ENCODE measurements at places on chromosomes 4 and X.

DNA sequence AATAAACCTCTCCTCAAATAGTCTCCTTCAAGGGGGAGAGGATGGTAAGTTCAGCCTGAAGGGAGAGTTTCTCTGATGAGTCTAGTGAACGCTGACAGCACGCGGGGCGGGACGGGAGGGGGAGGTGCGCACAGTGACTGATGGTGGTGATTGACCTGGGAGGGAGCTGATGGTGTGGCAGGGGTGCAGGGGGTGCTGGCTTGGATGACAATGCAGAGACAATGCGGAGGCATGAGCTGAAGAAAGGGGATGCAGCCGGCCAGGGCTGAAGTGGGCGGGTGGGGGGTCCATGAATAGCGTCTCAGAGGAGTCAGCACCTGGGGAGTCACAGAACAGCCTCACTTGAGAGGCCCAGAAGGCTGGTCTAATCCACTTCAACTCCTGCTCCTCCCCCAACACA, 142.5 kb upstream of the PJA1 start:
- no peak for DNase-seq

DNA sequence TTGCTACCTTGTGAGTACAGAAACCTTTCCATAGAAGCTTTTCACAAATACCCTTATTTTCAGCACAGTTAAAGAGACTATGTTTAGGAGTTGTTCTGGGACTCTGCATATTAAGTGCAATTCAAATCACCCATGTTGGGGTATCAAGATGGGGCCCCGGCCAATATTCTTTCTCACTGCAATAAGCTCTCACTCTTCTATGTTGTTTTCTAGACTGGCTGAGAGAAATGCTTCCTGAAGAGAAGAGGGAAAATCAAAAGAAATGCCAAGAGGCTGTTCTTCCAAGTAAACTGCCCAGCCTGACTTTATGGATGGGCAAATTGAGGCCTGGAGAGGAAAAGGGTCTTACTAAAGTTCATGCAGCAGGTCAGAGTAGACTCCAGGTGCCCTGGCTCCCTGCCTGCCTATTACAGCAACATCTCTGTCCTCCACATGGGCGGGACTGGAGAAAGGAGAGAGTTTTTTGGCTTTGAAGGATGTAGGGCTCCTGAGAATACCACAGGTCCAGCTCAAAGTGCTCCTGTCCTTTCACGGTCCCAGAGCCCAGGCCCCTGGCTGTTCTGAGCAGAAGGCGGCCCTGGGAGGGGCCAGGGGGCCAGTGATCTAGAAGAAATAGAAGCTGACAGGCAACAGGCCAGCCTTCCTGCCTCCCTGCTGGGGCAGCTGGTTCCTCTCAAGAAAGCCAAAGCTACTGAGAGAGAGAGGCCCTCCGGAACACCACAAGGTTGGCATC, 745 bp upstream of the IQSEC2 start:
- DNase-seq, result no peak

DNA sequence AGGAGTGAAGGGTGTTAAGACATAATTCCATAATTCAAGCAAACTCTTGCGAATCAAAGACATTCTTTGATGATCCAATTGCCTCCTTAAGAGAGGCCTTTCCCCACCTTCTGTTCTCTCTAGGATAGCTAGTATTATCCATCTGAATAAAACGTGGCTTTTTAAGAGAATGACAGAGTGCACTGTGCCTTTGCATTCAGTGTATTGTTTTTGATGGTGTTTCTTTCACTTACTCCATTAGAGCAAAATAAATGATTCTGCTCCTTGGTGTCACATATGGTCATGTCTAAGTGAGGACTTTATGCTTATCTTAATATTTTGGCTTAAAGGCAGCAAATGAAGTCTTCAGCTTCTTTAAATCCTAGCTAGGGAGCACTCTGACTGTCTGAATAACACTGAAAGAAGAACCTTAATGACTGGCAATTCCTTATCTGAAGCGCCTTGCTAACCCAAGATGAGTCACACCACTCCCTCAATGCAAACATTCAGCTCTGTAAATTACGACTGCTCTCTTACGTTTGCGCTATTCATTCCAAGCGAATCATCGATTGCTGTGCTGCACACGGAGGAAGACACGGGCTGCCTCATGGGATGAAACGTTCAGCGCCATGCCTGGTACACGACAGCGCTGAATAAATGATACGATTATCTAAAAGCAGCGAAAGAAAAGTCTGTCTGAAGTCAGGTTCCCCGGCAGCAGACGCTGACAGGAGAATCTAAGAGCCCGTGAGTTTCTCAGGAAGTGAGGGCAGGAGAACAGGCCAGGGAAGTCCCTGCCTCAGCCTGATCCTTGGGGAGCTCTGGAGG, 35.1 kb upstream of the GEMIN8 start:
- DNase-seq, result peak; percentile 82

- DNase-seq, result peak; percentile 19
Measured at GRCh38 chr4:55554453-55555030, 7.8 kb upstream of the CLOCK start.

DNA sequence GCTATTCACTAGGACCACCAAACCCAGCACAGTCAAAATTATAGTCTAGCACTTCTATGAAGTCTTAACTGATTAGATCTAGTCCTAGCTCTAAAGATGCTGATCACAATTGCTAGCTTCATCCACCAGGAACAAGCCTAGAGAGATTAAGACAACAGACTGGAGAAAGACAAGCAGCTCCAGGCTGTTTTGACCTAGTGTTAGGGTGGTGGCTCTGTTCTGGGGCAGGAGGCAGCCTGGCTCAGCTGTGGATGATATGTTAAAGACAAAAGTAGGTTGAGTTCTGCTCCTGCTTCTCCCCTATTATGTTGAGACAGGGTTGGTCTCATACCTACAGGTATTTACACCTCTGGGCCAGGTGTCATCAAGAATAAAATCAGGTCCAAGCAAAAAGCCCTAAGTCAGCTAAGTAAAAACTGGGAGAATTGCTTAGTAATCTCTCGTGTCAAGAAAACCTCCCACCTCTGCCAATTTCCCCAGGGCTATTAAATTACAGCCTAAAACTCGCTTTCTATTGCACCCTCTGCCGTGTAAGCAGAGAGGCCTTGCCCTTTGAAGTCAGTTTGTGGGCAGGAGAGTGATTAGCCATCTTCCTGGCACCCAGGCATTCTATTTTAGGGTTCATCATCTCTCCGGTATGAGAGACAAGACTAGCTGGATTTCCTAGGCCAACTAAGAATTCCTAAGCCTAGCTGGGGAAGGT, 39.9 kb downstream of the RAB40AL start:
- DNase-seq, result peak; percentile 17

- no peak for DNase-seq
Measured at GRCh38 chrX:68717196-68717595, 69.7 kb downstream of the STARD8 start.

DNA sequence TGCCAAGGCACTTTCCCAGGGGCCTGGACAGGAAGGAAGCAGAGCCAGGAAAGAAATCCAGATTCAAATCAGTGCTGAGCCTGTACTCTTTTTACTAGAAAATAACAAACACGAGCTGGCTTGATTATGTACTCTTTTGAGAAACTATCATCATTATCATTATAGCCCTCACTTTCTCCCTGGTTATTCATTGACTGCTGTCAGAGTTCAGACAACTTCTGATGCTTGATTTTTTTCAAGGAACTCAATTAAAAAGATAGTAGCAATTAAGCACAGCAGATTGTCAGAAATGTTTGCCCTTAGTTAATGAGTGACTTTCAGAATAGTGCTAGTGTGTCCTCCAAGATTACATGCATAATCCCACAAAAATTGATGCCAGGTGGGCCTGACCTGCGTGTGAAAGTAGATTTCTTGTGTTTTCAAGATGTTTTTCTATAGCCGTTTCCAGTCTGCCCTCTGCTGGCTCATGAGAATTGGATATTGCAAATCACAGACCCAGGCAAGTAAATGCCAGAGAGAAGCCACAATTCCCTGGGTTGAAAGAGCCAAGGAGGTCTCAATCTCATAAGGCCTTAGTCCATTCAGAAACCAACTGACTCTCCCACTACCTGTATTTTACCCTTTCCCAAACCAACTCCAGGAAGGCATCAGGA, 14.3 kb upstream of the PNPLA4 start:
- DNase-seq, result peak; percentile 2

- DNase-seq, result no peak
Measured at GRCh38 chr4:80615099-80615498, 279.6 kb downstream of the CFAP299 start.

DNA sequence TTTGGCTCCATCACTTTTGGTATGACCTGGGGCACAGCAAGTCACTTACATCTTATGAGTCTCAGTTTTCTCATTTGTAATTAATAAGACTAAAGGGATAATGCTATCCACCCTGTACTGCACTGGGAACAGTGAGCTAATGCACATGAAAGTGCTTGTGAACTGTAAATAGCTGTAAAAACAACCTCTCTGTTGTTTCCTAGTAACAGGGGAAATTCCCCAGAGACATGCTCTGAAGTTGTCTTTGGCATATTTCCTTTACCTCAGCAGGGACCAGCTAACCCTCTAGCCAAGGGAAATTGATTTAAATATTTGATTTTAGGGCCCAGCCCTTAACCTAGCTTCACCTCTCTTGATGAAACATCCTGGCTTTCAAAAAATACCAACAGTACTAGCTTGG, 6.1 kb upstream of the CYSLTR1 start:
- no peak for DNase-seq

DNA sequence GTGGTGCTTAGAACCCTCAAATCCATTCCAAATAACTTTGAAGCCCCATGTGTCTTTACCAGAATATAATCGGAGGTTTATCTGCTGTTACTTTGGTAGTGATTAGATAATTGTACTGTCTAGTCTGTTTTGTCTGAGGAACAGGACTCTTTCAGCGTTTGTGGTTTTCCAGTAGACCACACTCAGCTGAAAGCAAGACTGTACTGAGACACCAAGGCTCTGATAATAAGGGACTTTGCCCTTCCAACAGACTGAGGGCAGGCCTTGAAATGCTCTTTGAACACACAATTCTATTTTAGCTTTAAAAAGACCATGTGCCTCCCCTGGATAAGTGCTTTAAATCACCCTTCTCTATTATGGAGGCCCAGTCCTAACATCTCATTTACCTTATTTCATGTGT, 76.1 kb downstream of the KLHL8 start:
- no peak for DNase-seq

- DNase-seq, result no peak
Measured at GRCh38 chrX:56233682-56234081, 1.5 kb downstream of the KLF8 start.

DNA sequence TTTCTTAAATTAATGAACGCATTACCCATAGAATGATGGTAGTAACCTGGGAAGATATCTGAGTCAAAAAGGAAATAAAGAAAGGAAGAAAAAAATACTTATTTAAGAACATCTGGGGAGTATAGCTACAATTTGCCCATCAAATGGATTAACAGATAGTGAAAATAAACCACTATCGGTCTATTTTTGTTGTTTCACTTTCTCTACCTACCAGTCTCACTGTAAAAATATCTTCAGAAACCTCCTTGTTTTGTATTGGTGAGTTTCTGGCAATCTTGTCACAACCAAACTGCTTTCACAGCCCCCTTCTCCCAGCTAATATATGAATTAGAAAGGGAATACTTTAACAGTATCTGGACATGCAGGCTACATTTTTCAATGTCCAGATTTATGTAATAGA, 783.5 kb downstream of the STPG2 start:
- no peak for DNase-seq

- DNase-seq, result no peak
Measured at GRCh38 chr4:19774690-19775256, 476.9 kb upstream of the SLIT2 start.

All from A172 (cell line).